ENCODE measurements at places on chromosomes 2 and 18.
A peak's percentile ranks its signal among the peaks of the same experiment; 100 is the strongest.

- DNase-seq: no peak
Measured at GRCh38 chr18:23231340-23232021, 96.2 kb downstream of the CABLES1 start.

- no peak for DNase-seq
Measured at GRCh38 chr2:230949966-230950873, 25.2 kb upstream of the GPR55 start.

- DNase-seq: no peak
Measured at GRCh38 chr2:143680885-143681405, 551.7 kb downstream of the ARHGAP15 start.

GRCh38 chr2:11757101-11757500, 10.7 kb downstream of the LPIN1 start:
- no peak for DNase-seq

DNA sequence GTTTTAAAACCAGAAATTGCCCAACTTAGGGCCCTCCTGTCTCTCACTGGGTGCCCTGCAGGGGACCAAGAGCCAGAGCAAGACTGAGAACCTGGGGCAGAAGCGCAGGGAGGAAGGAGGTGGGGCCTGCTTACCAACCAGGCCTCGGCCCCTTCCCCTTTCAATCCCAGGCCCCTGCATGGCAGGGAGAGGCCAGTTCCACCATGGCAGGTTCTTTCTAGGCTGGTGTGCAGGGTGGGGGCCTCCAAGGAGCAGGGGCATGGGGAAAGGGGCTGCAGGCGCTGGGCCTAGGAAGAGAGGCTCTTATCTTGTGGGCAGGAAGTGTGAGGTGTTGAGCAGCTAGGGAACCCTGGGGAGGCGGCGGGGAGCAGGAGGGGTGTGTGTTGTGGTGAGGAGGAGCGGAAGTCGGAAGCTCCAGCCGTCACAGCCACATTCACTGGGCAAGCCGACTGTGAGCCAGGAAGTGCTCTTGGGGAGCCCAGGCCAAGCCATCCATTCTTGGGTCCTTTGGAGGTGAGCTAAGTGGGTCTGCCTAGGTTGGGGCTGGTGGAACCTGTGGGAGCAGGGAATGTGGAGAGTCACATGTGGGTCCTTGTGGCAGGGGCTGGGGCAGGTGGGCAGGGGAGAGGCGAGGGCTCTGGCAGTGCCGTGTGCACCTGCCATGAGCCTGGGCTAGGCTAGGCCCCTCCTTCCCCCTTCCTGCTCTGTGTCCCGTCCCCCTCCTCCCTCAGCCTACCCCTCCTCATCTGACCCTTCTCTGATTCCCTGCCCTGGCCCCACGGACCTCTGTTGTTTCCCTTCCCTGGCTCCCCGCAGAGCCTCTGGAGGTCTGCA, at the start of gene PSD4:
Gene PSD4, plus strand, starts transcription at position 430 of the 834 bp plus-strand sequence. CDS start 8,486 bp downstream, outside the sequence.
- DNase-seq: peak; percentile 65

DNA sequence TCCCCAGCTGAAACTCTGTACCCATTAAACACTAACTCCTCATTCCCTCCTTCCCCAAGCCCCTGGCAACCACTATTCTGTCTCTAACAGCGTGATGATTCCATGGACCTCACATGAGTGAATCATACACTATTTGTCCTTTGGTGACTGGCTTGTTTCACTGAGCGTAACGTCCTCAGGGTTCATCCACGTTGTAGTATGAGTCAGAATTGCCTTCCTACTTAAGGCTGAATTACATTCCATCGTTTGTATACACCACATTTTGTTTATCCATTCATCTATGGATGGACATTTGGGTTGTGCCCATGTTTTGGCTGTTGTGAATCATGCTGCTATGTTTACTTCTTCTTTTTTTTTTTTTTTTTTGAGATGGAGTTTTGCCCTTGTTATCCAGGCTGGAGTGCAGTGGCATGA, 19.6 kb upstream of the CABLES1 start:
- no peak for DNase-seq

DNA sequence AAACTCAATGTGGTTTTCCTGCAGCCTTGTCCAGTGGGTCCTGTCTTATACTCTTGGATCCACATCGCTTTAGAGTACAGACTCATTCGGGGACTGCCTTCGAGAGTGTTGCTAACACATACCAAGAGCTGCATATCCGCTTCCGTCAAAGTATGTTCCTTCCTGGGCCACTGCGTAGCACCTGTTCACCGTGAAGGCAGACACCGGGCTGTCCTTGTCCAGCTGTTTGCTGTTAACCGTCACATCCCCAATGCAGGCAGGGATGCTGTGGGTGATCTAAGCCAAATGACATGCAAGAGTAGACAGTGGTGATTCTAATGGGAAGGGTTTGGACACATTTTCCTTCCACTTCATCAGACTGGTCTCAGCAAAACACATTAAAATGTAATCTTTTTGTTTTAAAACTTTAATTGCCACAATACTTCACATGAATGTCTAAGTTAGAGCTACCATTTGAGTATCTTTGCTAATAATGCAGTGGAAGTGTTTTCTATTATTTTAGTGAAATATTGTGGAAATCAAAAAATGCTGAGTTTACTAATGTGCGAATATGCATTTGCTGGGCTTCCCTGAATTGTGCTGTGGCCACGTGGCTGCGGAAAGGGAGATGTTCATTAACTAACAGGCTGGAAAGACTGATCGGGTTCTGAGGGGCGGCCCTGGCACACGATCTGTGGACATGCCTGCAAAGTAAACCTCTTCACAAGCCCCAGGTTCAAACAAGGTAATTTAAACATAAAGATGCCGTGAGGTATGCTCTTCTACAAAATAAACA, 169.1 kb downstream of the LAMA1 start:
- DNase-seq: no peak

- no peak for DNase-seq
Measured at GRCh38 chr2:74497777-74498499, 1.5 kb downstream of the LBX2 start.

- DNase-seq: no peak
Measured at GRCh38 chr2:231732604-231733003, 24.3 kb downstream of the PTMA start.

DNA sequence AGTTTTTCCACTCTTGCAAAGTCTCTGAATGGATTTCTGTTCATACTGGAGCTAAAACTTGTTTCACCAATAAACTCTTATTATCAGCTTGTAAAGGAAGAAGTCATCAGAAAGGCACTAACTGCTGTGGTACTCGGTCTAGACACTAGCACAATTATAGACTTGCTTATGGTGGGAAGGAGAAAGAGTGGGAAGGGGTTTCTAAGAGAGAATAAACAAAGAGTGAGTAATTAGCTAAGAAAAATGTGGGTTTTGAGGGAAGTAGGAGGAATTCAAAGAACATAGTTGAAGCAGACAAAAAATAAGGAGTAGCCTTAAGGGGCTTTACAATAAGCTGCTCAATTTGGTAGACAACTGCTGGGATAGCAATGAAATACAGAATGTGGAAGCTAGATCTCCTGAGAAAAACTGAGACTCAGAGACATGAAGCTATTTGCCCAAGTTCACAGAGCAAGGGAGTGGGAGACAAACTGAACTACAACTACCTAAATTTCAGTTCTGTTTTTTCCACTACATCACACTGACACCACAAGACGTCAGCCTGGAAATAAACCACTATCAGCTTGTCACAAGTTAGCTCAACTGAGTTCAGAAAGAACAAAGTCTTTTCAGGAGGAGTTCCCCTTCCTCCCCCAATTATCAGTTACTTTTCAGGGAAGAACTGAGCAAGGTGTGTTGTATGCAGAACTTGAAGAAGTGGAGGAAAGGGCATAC, 59.7 kb downstream of the MAP4K3 start:
- no peak for DNase-seq

- no peak for DNase-seq
Measured at GRCh38 chr2:144533221-144533620, 13.3 kb upstream of the ZEB2 start.

DNA sequence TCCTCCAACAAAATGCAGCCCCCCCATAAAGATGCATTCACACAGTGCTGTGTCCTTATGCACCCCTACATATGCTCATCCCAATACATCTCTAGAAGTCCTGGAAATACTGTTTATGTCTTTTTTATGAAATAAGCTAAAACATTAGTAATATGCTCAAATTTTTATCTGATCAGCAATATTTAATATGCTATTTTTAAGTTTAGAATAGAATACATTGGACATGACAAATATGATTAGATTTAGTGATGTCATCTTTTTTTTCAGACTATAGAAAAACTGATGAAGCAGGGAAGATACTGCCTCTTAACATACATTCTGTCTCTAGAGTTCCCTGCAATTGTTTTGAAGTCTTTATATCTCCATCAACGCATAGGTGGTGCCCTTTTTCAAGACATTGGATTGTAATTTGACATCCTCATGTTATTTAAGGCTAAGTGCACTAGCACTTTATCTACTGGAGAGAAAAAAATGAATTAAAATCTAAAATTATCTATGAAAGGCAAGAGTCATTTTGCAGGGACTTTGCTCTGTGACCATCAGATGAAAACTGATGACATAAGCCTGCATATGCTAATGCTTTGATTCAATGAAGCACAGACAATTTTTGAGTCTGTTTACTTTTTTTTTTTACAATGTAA, 395.3 kb downstream of the LPIN1 start:
- DNase-seq: no peak

DNA sequence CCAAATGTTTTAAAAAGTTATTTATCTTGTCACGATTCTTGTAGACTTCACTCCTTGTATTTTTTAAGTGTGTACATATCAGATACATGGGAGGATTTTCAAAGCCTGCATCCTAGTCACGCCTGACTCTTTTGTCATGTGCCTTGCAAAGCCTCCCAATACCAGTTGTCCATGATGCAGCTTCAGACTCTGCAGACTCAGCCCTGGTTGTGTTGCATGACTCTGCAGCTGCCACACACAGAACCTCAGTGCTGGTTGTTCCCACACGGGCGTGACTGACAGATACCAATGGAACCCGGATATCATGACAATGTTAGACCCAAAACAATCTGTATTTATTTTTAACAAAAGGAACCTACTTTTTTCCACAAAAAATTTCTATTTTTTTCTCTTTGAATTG, 38.2 kb downstream of the TPO start:
- no peak for DNase-seq

- DNase-seq: no peak
Measured at GRCh38 chr2:120238728-120239487, 13.7 kb upstream of the RALB start.

- no peak for DNase-seq
Measured at GRCh38 chr18:45324495-45325113, 290.7 kb upstream of the SLC14A2 start.

DNA sequence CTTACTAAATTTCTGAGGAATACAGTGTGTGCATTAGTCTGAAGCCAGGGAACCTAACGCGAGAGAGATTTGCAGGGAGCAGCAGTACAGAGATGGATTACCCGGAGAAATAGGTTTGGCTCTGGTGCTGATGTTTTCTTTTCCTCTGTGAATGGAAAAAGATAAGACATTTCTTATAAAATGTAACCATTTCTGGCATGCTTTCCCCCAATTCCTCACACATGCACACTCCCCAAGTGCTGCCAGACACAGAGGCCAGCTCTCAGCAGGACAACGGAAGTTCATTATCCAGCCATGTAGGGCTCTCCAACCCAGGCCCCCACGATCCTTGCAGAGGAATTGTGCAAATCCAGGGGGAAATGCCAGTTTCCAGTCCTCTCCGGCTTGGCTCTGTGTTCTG, 224.5 kb upstream of the MGAT5 start:
- DNase-seq: no peak

DNA sequence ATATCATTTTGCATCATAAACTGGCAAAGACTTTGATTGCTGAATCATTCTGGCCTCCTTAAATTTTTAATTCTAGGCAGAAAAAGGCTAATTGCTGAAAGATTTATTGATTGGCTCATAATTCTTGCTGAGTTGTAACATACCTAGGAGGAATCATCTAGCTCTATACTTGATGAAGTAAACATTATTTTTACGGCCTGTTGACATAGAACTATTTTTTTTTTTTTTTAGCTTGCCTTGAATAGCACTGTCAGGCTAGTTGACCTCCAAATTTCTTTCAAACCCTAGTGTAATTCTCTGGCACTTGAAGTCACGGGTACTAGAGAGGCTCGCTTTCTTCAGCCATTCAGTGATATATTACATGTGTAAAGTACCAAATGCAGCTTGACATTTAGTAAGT, 2.8 kb downstream of the SERPINB12 start:
- DNase-seq: no peak

DNA sequence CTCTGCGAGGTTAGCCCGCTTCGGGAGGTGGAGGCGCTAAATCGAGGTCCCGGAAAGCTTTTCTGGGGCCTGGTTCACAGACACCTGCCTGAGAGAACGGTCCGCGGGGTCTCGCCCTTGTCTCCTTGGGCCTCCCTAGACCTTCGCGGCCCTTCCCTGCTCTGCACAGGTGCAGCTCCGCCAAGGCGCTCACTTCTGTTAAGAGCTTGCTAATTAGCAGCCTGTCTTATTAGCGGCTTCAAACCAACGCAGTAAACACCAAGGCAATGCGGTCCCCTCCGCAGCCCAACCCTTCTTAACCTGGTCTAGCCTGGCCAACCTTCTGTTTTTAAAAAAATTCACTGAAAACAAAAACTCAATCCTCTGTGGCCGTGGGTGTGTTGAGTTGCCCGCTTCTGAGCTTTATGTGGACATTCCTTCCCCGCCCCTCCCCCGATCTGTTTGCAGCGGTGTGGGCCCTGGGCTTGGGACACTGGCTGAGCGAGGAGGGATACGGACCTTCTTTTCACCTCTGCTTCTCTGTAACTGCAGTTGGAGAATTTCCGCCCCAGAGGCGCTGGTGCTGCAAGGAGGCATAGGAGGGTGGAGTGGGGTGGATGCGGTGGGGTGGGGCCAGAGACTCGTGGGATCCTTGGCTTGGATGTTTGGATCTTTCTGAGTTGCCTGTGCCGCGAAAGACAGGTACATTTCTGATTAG, 3.4 kb upstream of the HOXD4 start:
- no peak for DNase-seq

DNA sequence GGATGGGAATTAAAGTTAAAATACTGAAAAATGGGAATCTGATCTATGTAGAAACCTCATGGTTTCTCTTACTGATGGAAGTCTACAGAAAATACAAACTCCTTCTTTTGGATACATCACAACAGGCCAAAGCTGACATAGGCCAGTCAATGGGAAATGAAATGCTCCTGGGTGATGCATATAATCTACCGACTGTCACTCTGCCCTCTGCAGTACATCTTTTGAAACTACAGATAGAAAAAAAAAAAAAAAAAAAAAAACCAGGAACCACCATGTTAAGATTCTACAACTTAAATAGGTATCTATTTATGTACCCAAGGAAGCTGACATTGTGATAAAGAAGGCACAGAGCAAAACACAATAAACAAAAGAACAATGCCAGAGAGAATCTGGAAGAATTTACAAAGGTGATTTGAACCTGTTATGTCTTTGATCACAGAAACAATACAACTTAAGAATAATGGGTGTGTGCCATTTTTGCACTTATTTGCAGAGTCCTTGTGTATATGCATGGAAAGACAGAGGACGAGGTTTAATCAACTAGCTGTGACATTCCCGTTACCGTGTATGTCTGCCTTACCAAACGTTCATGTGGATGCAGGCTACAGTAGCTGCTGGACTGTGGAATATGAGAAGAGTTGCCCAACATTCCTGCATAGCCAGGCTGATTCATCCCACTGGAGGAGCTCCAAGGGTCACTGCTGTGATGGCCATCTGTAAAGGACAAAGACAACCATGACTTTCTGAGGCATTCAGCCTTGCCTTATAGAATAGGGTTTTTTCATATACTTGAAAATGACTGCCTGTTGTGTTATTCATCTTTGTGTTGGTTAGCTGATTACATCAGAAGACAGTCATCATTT, 312.7 kb downstream of the TCF4 start:
- DNase-seq: no peak

Measured in activated CD8-positive, alpha-beta memory T cell treated with anti-CD3 and anti-CD28 coated beads for 48 hours (primary cell).